Natural killer cell treated with Interleukin-12 subunit alpha and Interleukin-12 subunit beta and Interleukin-15 and Interleukin-18, amount 100 ng/mL, for 72 hours (primary cell): ENCODE measurements at places on chromosomes 13 and 19.

DNA sequence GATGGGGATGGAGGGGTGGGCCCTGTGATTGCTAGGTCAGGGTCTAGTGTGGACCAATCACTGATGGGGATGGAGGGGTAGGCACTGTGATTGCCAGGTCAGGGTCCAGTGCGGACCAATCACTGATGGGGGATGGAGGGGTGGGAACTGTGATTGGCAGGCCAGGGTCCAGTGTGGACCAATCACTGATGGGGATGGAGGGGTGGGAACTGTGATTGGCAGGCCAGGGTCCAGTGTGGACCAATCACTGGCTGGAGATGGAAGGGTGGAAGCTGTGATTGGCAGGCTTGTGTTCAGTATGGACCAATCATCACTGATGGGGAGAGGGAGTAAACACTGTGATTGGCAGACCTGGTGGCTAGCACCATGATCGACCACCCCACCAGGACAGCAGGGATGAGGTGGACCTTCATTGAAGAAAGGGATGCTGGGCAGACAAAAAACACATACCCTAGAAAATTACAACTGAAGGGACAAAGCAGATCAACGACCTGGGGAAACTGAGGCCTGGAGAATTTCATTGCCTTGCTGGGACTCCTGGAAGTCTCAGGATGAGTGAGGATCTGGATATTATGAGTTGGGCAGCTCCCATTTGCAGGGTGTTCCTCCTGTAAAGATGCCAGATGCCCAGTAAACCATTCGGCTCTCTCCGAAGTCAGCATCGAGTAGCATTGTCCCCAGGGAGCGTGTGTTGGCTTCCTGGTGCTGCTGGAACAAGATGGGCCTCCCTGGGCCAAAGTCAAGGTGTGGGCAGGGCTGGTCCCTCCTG, 15.5 kb downstream of the TMPRSS9 start:
- no peak for DNase-seq

GRCh38 chr13:20232556-20233277, 598 bp upstream of the GJB6 start:
- DNase-seq, result no peak

DNA sequence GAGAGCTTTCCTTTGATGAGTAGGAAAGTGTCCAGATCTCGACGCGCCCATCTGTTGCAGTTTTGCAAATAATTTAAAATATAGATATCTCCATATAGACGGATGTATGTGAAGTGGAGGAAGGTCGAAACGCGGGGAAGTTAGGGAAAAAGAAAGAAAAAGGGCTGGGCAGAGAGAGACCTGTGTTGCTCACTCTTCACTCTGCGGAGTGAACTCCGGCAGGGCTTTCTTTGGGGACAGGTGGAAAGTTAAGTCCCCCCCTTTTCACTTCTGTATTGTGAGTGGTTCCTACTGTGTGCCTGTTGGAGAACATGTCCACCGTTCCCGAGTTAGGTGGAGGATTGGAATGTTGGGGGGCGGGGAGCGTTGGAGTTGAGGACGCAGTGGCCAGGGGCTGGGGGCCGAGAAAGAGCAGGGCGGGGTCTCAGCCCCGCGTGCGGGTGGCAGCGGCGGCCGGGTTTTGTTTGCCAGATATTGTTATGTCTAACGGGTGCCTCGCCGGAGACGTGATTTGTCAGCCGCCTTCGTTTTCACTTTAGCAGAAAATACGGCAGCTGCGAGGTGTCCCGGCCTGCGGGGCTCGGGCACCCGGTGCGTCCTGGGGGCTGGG, 145.1 kb upstream of the ZNF536 start:
- DNase-seq, result no peak

GRCh38 chr19:34145741-34146202, 26.5 kb upstream of the LSM14A start:
- peak; percentile 74 for DNase-seq

- no peak for DNase-seq
Observed at GRCh38 chr19:45553464-45553863, 31.1 kb downstream of the OPA3 start.

- DNase-seq, result no peak
Observed at GRCh38 chr19:33404506-33405253, 31.2 kb downstream of the CEBPG start.

DNA sequence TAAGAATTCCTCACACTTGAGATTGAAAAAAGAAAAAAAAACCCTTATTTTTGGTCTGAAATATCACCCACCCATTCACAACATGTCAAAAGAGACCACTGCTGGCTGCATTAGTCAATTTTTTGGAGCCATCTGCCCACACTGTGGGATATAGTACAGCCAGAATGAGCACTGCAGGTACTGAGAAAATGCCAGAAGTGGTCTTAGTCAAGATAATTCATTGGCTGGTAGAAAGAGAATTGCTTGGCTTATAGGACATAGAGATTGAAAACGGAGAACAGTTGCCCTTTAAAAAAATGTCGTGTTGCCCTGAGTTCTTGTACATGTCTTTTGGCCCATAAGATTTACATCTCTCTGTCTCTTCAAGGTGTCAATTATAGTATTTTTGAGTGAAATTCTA, 1899.5 kb downstream of the OLFM4 start:
- no peak for DNase-seq
